ENCODE measurements at places on chromosomes 3 and 15.

GRCh38 chr15:69424748-69425413 is 10.7 kb downstream of the KIF23 start:
- DNase-seq: no peak

DNA sequence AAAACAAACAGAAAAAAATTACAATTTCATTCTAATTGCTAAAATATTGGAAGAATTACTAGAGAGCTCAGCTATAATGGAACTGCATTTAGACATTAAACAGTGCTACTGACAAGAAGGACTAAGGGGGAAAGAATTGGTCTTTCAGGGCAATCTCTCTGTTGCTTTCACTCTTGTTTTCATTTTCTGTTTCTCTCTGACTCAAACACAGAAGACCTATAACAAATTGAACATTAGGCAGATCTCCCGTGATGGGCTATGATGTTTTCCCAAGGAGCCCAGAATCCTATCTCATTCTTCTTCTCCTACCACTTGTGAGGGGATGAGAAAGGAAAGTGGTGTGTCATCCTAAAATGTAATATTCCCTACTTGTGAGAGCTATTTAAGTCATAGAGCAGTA is 358.0 kb upstream of the TGFBR2 start:
- no peak for DNase-seq

- no peak for DNase-seq
Measured at GRCh38 chr3:133937756-133938601, 42.3 kb upstream of the RAB6B start.

DNA sequence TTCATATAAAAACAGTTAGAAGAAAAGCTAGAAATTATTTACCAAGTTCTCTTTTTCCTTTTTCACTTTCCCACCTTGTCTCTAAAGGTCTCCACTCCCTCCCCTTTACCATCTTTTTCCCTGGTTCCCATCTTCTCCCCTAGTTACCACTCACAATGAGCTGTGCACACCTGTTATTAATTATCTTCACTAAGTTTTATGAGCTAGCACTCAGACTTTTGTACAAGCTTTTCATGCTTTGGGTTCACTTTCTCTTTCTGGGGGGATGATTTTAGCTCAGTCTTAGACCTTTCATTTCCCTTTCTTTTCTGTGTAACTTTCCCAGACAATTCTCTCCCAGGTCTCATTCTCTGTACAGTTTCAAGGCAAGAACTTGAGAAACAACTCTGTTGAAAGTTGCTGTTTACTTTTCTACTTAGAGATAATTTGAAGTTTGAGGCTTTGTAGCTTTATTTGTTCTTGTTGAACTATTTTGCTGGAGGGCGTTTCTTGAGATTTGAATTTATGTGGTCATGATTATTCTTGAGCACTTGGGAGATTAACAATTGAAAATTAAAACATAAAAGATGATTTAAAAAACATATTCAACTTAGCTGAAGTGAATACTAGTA is 24.0 kb upstream of the AADAC start:
- no peak for DNase-seq

DNA sequence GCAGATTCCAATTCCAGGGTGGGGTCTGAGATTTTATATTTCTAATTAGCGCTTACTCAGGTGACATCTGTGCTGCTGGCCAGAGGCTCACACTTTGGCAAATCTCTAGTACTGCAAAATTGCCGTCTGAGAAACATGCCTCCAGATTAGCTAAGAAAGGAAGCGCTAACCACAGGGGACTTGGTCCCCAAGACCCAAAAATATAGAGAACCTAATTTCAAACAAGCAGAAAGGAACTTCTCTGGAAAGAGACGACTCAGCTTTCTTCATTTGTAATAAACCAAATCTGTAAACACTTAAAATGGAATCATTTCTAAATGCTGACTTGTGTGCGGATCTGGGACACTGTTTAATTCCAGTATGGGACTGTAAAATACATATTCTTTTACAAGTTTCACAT is 55.7 kb downstream of the B3GNT5 start:
- no peak for DNase-seq

DNA sequence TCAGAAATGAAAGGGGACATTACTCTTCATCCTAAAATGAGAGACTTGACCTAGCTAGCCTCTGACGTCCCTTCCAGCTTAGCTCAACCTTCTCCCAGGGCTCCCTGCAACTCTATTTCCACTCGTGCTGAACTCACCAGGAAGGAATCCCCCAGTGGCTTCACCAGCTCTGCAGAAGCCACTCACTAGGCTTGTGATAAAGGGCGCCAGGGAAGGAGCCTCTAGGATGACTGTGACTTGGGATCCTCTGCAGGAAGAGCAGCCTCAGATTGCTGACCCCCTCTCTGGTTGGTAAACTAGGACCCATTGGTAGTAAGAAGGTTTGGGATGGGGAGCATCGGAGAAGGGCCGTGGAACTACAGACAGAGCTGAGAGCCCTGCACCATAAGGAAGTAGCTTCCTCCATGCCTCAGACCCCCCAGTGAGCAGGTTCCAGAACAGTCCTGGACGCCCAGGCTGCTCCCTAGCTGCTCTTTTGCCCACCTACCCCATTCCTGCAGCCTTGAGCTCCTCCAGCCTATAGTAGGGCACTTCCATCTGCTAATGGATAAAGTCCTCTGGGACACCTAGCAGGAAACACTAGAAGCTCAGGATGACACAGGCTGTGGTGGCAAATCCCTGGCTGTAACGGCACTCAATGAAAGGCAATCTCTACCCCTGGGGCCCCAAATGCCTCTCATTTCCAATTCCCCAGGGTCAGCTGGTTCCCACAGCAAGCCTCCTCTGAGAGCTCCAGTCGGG is 26.0 kb downstream of the PLA2G4F start:
- DNase-seq: no peak

GRCh38 chr3:196348698-196349097 is 10.5 kb upstream of the TM4SF19 start:
- DNase-seq: no peak

DNA sequence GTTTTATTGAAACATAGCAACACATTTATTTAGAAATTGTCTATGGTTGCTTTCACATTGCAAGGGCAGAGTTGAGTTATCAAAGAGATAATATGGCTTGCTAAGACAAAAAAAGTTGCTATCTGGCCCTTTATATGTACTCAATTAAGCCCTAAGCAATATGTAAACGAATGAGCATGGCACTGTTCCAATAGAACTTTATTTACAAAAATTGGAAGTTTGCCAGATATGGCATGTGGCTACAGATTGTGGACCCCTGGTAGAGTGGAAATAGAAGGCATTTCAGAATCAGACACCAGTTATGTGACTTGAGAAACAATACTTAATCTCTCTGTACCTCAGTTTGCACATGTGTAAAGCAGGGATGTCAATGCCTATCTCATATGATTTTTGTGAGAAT is 515.6 kb upstream of the SGO1 start:
- DNase-seq: no peak

- no peak for DNase-seq
Measured at GRCh38 chr3:71951361-71951760, 166.4 kb upstream of the PROK2 start.

GRCh38 chr3:126671521-126671920 is 16.6 kb upstream of the TXNRD3 start:
- no peak for DNase-seq

GRCh38 chr3:41888368-41889076 is 73.4 kb downstream of the ULK4 start:
- DNase-seq: no peak

DNA sequence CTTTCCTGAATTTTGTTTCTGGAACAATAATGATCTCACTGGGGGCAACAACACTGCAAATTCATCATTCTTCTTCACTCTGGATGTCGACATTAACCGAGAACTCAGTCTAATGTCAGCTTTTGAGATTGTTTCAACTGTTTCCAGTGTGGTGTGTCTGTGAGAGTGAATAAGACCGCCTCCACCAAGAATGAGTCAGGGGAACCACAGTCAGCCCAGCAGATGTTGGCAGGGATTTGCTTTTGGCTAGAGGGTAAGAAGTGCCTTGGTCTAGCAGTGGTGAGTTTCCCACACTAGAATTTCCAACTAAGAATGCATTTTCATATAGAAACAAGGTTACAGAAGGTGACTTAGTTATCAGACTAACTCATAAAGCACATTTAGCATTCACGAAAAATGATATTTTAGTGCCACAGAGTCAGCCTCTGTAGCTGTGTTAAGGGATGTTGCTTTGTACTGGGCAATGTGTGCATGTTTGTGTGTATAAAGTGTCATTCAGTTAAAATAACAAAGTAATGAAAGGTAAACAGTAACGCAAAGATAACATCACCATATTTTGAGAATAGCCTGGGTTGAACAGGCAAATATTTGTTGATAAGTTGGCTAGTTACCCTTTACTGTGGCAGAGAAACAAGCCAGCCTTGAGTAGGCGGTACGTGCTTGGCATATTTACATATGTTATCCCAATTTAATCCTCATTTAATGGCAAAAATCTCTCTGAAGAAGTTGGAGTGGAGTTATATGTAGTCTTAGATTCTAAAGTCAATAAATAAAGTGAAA is 33.8 kb downstream of the DRD3 start:
- no peak for DNase-seq

DNA sequence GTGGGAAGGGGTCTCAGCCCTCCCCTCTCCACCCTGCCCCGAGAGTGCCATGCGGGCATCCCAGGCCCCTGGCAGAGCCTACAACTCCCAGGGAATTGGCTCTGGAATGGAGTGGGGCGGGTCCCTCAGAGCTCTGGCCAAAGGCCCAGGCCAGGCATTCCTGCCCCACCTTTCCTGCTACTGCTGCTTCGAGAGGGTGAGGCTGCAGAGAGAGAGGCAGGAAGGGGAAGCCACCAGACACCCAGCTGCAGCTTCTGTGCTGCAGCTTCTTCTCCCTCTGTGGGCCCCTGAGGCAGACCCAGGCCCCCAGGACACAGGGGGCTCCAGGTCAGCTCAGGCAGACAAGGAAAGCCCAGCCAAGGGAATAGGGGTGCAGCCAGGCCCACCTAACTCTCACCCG is 2.7 kb downstream of the ALS2CL start:
- no peak for DNase-seq

GRCh38 chr3:65617209-65617608 is 421.5 kb downstream of the MAGI1 start:
- no peak for DNase-seq

DNA sequence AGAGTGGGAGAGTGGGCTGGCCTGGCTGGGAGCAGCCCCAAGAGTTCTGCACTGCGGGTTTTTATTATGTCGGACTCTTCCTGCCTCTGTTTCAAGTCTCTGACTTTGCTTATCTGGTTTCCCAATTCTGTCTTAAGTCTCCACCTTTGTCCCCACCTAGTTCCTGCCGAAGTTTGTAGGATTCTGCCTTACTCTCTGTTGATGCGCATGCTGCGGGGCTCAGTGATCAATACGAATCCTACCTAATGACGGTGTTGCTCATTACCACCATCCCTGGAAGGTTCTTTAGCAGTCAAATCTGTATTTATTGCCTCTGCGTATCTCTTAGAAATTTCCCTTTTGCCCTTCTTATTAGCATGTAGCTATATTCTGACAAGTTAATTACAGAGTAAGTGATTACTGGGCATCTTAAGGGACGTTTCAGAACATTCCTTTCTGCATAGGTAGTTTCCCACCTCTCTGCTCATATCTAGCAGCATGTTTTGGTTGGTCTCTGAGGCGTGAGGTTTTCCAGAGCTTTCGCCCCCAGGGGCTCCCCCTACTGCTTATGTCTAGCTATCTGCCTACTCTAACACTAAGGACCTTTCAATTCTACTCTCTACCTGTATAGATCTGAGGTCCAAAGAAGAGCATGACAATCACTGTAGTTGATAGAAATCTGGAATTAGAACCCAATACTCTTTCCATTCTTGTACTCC is 236.0 kb upstream of the EIF1B start:
- no peak for DNase-seq

- no peak for DNase-seq
Measured at GRCh38 chr3:183427876-183428446, 458 bp downstream of the MCF2L2 start.

GRCh38 chr15:40079456-40079855 is 29.2 kb downstream of the BMF start:
- DNase-seq: no peak

DNA sequence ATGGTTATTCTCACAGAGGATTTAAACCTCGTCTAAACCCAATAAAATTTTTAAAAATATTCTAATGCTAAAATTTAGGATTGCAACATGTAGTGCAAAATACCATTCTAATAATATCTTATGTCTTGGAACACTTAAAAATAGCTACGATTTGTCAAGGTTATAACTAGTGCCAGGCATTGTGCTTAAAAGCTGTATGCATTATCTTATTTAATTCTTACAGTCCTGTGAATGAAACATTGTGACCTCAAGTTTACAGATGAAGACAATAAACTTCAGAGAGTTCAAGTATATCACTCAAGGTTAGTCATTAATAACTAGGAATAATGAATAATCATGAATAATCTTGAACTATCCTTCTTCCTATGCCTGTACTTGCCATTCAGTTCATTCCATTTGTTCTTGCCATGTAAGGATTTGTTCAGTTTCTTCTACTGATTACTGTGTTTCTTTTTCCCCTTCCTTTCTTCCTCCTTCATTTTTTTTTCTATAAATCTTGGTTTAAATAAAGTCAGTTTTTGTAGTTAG is 897.6 kb upstream of the NR2F2 start:
- DNase-seq: no peak

DNA sequence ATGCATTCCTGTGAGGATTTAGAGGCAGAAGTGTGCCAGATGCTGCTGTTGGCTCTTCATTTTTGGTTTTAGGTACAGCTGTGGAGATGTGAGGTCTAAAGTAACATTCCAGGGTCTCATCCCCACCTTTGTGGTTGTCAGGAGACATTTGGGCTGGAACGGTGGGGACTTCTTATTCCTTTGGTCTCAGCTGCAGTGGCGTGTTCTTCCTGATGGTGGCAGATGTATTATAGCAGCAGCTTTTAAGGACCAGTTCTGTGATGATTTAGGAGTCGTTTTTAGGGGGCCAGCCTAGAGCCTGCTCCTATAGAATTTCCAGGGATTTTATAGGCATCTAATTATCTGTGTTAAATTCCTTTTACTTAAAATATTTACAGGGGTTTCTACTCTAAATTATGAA is 221.0 kb upstream of the EOMES start:
- no peak for DNase-seq

DNA sequence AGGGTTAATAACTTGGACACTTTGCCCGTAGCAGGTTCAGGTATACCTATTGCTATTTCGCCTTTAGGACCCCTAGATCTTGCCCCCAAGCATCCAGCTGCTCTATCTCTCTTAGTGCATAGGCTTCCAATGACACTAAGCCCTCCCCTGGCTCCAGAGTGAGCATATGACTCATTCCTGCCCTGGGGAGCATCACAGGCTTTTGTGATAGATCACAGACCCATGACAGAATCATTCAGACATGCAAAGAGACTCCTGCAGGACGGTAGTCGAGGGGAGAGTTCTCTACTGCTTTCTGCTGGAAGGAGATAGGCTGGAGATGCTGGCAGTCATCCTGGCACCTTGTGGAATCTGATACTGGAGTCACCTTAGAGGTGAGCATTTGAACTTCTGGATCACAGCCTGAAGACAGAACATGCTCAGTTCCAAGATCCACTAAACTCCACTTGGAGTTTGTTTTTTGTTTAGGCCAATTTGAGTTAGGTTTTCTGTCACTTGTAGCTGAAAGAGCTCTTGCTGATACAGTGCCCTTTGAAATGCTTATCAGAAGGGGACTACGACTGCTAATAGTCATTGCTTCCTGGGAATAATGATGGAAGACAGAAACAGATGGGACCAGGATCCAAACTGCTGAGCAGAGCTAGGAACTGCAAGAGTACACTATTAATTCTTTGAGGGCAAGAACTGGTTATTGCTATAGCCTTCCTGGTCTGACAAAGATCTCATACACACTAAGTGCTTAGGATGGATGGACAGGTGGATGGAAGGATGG is 11.0 kb downstream of the LYSMD2 start:
- no peak for DNase-seq

All from activated T-helper 1 cell treated with anti-CD3 and anti-CD28 coated beads, Interleukin-2, amount 50 U/mL, for 16 hours (primary cell).